ENCODE measurements at places on chromosomes 2 and 18.
A peak's percentile ranks its signal among the peaks of the same experiment; 100 is the strongest.

- DNase-seq: no peak
Observed at GRCh38 chr18:75073654-75074053, 135.3 kb downstream of the PTGR3 start.

DNA sequence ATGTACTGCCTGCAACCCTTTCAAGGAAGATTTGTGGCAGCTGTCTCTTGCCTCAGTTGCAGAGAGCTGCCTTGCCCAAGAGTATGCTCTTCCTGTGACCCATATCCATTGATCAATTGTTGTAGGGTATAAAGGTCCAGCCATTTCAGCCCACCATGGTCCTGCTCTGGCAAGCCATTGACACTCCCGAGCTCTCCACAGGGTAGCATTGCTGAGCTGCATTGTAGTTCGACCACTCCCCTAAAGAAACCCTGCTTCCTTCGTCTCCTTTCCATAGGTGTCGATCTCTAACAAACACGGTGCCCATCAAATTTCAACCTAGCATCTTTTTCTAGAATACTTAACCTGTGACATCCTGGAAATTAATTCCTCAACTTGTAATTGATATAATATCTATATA, 104.9 kb upstream of the NDUFV2 start:
- DNase-seq: no peak

GRCh38 chr18:74514860-74515495, 18.8 kb downstream of the CNDP2 start:
- no peak for DNase-seq

DNA sequence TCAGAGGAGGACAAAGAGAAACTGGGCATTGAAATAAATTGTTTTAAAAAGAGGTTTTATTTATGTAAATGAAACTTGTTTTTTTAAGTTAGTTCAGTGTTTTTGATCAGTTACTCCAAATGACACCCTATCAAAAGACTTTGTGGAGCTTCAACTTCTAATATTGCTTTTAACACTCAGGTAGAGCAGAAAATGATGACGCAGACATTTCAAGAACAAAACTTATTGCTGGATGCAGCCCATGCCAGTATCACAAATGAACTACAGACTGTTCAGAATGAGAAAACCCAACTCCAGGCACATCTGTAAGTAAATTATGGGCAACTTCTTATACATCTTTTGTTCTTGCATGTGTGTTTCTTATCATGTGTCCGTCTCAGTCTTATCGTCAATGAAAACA, 36.4 kb downstream of the CCDC150 start:
- no peak for DNase-seq

GRCh38 chr2:3647831-3648651, 10.0 kb upstream of the ALLC start:
- DNase-seq: no peak

GRCh38 chr2:33238111-33238510, 238.3 kb upstream of the RASGRP3 start:
- no peak for DNase-seq

- DNase-seq: no peak
Observed at GRCh38 chr2:227860221-227860641, 11.2 kb upstream of the DAW1 start.

DNA sequence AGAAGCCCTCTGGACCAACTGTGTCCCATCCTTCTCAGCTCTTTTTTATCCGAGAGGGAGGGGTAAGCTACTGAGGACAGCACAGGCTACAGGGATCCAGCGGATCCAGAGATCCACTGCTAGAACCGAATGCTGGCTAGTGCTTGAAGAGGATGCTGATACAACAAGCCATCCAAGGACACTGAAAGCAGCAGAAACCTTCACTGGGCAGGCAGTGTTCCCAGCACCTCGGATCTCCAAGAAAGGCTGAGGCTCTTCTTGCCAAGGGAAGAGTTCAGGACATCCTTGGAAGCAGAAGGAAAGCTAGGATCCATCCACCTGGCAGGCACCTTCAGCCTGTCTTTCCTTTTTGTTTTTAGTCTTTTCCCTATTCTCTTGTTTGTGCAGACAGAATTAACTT, 13.2 kb upstream of the FHOD3 start:
- no peak for DNase-seq

GRCh38 chr2:138219961-138220360, 255.7 kb downstream of the HNMT start:
- no peak for DNase-seq

GRCh38 chr2:120802158-120802557, 66.5 kb downstream of the GLI2 start:
- no peak for DNase-seq

GRCh38 chr18:6836331-6836730, 106.8 kb downstream of the ARHGAP28 start:
- no peak for DNase-seq

GRCh38 chr2:214019973-214020345, 390.9 kb upstream of the VWC2L start:
- no peak for DNase-seq

- no peak for DNase-seq
Observed at GRCh38 chr2:186771395-186771794, 77.5 kb downstream of the FAM171B start.

DNA sequence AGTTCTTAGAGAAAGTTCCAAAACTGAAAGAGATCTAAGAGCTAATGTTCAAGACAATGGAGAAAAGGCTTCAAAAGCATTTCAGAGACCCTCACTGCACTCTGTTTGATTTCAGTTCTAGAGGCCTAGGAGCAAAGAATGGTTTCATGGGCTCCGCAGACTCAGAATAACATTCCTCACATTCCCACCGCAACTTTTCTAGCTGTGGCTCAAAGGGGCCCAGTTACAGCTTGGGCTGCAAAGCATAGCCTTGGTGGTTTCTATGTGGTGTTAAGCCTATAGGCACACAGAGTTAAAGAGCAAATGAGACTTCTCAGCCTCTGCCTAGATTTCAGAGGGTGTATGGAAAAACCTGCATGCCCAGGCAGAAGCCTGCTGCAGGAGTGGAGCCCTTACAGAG, 73.0 kb downstream of the FSIP2 start:
- no peak for DNase-seq

GRCh38 chr2:8794923-8795825, 42.2 kb downstream of the KIDINS220 start:
- DNase-seq: no peak

DNA sequence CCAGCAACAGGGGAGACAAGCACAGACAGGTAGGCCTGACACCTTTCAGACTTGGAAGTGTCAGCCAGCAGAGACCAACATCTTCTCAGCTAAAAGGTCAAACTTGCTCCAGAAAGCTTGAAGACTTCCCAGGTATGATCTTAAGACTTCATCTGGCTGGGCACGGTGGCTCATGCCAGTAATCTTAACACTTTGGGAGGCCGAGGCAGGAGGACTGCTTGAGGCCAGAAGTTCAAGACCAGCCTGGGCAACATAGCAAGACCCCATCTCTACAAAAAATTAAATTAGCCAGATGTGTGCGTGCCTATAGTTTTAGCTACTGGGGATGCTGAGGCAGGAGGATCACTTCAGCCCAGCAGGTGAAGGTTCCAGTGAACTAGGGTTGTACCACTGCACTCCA, 39.0 kb upstream of the SPRED2 start:
- no peak for DNase-seq

- DNase-seq: no peak
Observed at GRCh38 chr2:113137827-113138226, 10.4 kb downstream of the IL1RN start.

GRCh38 chr2:15596968-15597367, 5.3 kb downstream of the DDX1 start:
- no peak for DNase-seq

DNA sequence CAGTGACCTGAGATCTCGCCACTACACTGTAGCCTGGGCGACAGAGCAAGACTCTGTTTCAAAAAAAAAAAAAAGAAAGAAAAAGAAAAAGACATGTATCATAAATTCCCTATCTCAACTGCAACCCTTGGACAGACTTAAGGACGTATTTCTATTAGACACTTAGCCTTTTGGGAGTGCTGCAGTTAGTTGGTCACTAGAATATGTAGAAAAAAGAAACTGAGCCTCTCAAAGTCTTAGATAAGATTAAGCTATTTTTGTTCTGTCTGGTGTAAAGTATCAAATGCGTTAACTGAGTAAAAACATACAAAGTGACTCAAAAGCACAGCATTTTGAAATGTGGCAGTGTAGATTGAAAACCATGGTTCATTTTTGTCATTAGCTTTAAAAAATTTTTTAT, 7.3 kb downstream of the NBEAL1 start:
- no peak for DNase-seq

- DNase-seq: no peak
Observed at GRCh38 chr2:240013343-240013742, 11.8 kb downstream of the NDUFA10 start.

GRCh38 chr2:32246911-32247310, 17.8 kb downstream of the NLRC4 start:
- DNase-seq: no peak

DNA sequence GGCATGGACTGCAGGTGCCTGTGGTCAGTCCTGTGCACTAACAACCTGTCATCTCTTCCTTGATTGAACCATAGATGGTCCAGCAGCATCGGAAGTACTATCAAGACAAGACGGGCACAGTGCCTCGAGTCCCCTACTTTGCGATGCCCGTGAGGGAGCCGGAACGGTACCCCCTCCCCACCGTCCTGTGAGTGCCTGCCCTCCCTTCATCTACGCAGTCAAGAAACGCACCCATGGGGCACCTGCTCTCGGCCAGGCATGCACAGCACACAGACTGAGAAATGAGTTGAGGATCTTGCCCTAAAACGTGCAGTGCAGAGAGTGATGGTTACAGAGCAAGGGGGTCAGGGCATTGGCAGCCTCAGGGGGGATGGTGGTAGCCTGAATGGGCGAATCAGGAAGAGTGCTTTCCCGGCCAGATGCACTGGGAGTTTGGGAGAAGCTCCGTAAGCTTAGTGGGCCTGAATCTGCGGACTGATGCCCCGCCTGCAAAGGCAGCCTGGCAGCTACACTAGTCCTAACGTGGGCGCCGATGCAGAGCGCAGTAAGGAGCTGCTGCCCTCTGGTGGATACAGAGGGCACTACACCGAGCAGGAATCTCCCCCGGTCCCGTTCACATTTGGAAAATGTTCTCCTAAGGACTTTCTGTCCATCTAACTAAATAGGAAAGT, 63.6 kb downstream of the CIB4 start:
- peak; percentile 78 for DNase-seq

DNA sequence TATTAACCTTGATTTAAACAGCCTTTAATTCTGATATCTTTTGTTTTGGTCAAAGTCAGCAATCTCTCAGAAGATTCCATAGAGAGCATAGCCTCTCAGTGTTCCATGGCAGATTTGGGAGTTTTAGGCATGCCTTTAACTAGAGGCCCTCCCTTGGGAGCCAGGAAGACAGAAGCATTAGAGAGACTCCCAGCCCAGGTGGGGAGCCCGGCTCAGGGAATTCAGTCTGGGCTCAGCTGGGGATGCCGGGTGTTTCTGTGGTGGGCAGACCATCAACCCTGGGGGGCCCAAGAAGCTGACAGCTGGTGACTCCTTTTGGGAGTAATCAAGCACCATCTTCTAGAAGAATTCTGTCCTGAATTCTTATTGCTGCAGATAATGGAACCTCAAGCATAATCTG, 99.7 kb upstream of the CELF4 start:
- DNase-seq: no peak

- DNase-seq: no peak
Observed at GRCh38 chr18:22503803-22504202, 86.1 kb upstream of the CTAGE1 start.

DNA sequence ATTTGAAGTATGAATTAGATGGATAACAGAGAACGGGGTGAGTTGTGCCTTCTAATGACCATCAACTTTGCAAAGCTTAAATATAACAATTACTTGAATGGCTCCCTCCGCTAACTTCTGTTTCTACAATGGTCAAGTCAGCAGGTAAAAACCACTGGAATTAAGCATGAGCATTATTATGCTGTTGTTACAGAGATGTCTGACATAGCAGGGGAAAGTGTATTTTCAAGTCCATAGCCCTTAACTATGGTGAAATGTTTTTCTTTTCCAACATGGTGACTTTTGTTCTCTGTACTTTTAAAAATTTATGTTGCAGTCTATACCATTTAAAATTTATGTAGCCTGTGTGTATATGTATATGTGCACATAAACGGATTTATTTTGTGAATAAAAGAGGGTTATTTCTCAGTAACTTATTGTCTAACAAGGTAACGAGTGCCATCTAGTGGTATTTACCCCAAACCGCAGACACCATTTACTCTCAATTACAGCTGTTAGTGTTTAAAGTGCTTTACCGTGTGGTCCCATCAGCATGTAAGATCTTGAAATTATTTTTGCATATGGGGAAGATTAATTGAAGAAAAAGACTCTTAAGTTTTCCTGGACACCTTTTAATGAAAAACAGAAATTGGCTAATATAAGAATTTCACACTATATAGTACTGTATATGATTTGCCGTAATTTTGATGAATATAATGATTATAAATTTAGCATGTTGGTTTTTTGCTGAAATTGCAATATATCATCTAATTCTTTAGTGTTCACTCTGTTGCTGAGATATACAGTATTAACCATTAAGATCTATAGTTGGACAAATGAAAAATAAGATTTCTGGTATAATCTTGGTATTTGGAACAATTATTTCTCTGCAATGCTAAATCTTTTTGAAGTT, 78.2 kb downstream of the UBE2E3 start:
- DNase-seq: no peak
